NCI-H2227 treated with DMSO at 0.1 percent for 48 hours (cell line): ENCODE measurements at places on chromosomes 3 and 15.
A peak's percentile ranks its signal among the peaks of the same experiment; 100 is the strongest.

GRCh38 chr3:153767601-153768560 lies 353.3 kb upstream of the ARHGEF26 start:
- no peak for DNase-seq

DNA sequence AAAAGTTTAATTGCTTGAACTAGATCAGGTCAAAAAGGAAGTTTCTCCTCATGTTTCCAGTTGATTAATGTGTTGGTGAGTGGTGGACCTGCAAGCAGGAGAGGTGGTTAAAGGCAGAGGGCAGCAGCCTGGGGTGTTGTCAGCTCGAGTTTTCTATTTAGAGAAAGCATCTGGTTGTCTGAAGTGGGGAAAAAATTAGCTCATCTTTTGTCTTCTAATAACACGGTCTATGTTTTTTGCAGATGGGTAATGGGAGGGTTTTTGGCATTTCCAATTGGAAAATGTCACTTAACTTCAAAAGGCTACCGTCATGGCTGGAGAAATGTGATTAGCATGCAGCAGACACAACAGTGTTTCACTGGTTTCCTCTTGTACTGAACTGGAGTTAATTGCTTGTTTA lies 122.6 kb downstream of the ITPR1 start:
- DNase-seq = peak; percentile 80

DNA sequence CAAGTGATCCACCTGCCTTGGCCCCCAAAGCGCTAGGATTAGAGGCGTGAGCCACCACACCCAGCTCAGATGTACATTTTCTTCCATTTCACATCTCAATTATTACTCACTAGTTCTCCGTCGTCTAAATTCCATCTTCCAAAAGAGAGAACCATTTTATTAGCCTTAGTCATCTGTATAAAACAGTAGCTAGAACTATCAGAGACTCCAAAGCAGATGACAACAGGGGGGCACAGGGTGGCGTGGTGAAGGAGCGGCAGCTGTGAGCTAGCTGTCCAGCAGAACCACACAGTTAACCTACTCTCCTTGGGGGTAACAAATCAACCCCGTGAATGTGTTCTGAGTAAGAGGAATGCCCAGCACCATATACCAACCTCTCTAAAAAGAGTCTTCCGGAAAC lies 7.1 kb downstream of the SLC25A20 start:
- no peak for DNase-seq

GRCh38 chr3:170967126-170967525 lies 58.7 kb upstream of the EIF5A2 start:
- no peak for DNase-seq

GRCh38 chr15:63109920-63110319 lies 11.7 kb upstream of the LACTB start:
- DNase-seq = no peak

- no peak for DNase-seq
These were observed 53.7 kb upstream of the KY start for GRCh38 chr3:134704556-134704955.

DNA sequence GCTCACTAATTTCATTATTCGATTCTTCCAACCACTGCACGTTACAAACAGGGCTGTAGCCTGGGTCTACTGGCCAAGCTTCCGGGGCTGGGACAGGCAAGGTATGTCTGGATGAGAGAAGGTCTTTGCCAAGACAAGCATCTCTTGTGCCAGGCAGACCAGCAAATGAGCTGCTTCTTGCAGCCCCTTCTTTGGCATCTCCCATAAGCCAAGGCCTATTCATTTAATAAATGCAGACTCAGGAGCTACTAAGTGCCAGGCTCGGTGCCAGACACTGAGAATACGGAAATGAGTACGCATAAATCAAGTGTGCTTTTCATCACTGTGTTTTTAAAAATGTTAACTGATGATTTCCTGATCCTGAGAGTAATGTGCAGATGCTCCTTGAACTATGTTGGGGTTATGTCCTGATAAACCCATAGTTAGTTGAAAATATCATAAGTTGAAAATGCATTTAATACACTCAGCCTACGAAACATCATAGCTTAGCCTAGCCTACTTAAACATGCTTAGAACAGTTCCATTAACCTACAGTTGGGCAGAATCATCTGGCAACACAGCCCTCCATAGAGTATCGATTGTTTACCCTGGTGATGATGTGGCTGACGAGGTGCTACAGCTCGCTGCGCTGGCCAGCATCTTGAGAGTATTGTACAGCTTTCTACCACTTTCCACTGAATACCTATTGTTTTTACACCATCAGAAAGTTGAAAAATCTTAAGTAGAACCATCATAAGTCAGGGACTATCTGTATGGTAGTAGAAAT lies 135.0 kb upstream of the CTDSPL start:
- no peak for DNase-seq

GRCh38 chr3:172627057-172627809 lies 83.6 kb downstream of the NCEH1 start:
- DNase-seq = no peak

GRCh38 chr3:11532931-11533391 lies 110.8 kb downstream of the VGLL4 start:
- no peak for DNase-seq

- DNase-seq = no peak
These were observed 5.0 kb downstream of the FAM219B start for GRCh38 chr15:74901612-74902063.

- no peak for DNase-seq
These were observed 39.8 kb downstream of the TSC22D2 start for GRCh38 chr3:150447631-150448465.

DNA sequence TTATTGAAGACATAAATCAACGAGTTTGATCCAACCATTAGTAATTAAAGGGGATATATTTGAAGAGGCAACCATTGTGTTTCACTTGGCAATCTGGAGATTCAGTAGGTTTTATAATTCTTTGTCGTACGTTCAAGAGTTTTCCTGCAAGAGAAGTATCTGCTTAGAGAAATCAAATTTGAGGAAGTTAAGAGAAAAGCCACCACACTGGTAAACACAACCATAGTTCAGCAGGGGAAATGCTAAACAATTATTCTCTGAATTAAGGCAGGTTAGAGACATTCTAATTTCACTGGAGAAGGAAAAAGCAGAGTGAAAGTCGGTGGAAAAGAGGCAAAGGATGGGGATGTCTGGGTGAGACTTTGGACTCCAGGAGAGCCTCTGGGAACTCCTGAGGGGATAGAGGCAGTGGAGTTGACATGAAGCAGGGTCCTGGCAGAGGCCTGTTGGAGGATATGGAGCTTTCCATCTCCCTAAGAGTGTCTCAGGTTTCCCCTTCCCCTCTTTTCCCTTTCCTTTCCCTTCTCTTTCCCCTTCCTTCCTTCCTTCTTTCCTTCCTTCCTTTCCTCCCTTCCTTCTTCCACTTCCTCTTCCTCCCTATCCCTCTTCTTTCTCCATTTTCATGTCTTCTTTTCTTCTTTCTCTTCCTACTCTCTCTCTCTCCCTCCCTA lies 26.5 kb downstream of the SPINK8 start:
- DNase-seq = no peak
